ENCODE measurements at places on chromosomes 5 and 9. TPM values are rescaled to one million over a fixed set of nuclear protein-coding genes. Genes with fewer than 3 reads are reported as not detected.

Gene LCN2
- 15.6 TPM for polyA plus RNA-seq

Gene TGFBI
- 103 TPM for polyA plus RNA-seq

Gene PTGES2
- 36.1 TPM for polyA plus RNA-seq

Gene SPATA31E1
- not detected for polyA plus RNA-seq

Gene JMY
- 2.9 TPM for polyA plus RNA-seq

Gene GRK6
- 16.2 TPM for polyA plus RNA-seq

Gene CACNA1B
- not detected for polyA plus RNA-seq

Gene MYOZ3
- 0.79 TPM for polyA plus RNA-seq

Gene PTGDS
- 185 TPM for polyA plus RNA-seq

Gene ADAMTS19
- polyA plus RNA-seq, result 0.01 TPM

Gene PLPPR1
- polyA plus RNA-seq, result not detected

Gene PITX1
- 1.4 TPM for polyA plus RNA-seq

Gene PCDHAC1
- 0.28 TPM for polyA plus RNA-seq

Gene GOLM1
- polyA plus RNA-seq, result 17.0 TPM

Gene CTXN3
- not detected for polyA plus RNA-seq

Gene INSL6
- polyA plus RNA-seq, result not detected

Gene GPX3
- 7,652 TPM for polyA plus RNA-seq

Gene OGN
- 0.98 TPM for polyA plus RNA-seq

Gene FST
- 0.79 TPM for polyA plus RNA-seq

Gene UBAP2
- 9.6 TPM for polyA plus RNA-seq

Gene PPP3R2
- not detected for polyA plus RNA-seq

Gene PCDHB6
- not detected for polyA plus RNA-seq

Gene MCIDAS
- 0.21 TPM for polyA plus RNA-seq

Gene ADGRV1
- polyA plus RNA-seq, result 0.34 TPM

Gene IFNE
- not detected for polyA plus RNA-seq

Gene PCDHB5
- polyA plus RNA-seq, result 5.8 TPM

Gene SCAMP1
- polyA plus RNA-seq, result 6.1 TPM

Gene SHISAL2B
- 7.0 TPM for polyA plus RNA-seq

Gene TEK
- 7.4 TPM for polyA plus RNA-seq

Gene PRDM9
- polyA plus RNA-seq, result not detected

Gene SEMA6A
- 4.2 TPM for polyA plus RNA-seq

Gene SEPTIN8
- 34.1 TPM for polyA plus RNA-seq

Gene FAM153A
- polyA plus RNA-seq, result 0.21 TPM

Gene TMEFF1
- polyA plus RNA-seq, result not detected

Gene KCNT1
- polyA plus RNA-seq, result 1.0 TPM

Gene PCDHB7
- polyA plus RNA-seq, result 0.79 TPM

Gene SPATA31C1
- not detected for polyA plus RNA-seq

Gene SIT1
- polyA plus RNA-seq, result 0.58 TPM

Gene ANKRD18B
- not detected for polyA plus RNA-seq

Gene SUSD3
- polyA plus RNA-seq, result 4.8 TPM

Gene BRINP1
- polyA plus RNA-seq, result not detected

Gene SAXO1
- not detected for polyA plus RNA-seq

Gene FRMD3
- 4.9 TPM for polyA plus RNA-seq

Gene FOXI1
- 0.24 TPM for polyA plus RNA-seq

Gene STPG3
- not detected for polyA plus RNA-seq

Gene FGF18
- polyA plus RNA-seq, result 1.6 TPM

Gene WNT8A
- polyA plus RNA-seq, result not detected

Gene SARDH
- 1.2 TPM for polyA plus RNA-seq

Gene GLRX
- 212 TPM for polyA plus RNA-seq

Gene SLC9A3
- 3.1 TPM for polyA plus RNA-seq

Gene NEURL1B
- 12.8 TPM for polyA plus RNA-seq

Gene C9orf152
- 1.2 TPM for polyA plus RNA-seq

Gene ERP44
- polyA plus RNA-seq, result 14.1 TPM

Gene PRUNE2
- polyA plus RNA-seq, result 3.5 TPM
